ENCODE measurements at places on chromosomes 1 and 21. TPM values are rescaled to one million over a fixed set of nuclear protein-coding genes. Genes with fewer than 3 reads are reported as not detected.
A peak's percentile ranks its signal among the peaks of the same experiment; 100 is the strongest.

DNA sequence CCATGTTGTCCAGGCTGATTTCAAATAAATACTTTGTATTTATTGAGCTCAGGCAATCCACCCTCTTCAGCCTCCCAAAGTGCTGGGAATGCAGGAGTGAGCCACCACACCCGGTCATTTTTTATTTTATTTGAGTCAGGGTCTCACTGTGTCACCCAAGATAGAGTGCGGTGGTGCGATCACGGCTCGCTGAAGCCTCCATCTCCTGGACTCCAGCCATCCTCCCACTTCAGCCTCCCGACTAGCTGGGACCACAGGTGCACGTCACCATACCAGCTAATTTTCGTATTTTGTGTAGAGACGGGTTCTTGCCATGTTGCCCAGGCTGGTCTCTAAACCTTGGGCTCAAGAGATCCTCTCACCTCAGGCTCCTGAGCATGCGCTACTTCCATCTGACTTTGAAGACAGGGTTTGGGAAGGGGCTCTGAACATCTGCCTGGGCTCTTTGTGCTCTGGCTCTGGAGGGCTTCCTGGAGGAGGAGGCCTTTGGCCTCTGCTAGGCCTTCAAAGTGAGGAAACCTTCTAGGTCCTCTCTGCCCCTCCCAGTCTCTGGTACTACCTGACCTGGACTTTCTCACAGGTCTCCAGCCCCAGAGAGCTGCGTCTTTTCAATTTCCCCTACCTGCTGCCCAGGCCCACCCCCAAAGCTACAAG is 5.8 kb downstream of the HSPB7 start:
- no peak for DNase-seq

- no peak for DNase-seq
These were observed 167.2 kb downstream of the ADGRL2 start for GRCh38 chr1:81967951-81968350.

DNA sequence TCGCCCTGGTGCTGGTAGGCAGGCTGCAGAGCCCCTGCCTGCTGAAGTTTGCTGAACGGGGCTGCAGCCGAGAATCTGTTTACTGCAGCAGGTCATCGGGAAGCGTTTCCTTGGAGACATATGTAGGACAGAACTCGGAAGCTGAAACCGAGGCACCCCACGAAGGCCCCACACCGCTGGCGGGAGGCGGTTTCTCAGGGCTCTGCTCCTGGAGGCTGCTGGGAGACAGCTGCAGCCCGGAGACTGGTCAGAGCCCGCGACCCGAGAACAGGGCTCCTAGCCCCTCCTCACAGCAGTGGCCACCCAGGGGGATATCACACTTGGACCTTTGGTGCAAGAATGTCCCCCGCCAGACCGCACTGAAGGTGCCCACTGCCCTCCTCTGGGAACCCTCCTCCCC is 12.7 kb upstream of the PLCH2 start:
- DNase-seq = peak; percentile 25

- no peak for DNase-seq
These were observed 43.2 kb upstream of the SLC6A9 start for GRCh38 chr1:44074415-44074814.

- no peak for DNase-seq
These were observed 9.2 kb upstream of the EPHA8 start for GRCh38 chr1:22553991-22554522.

DNA sequence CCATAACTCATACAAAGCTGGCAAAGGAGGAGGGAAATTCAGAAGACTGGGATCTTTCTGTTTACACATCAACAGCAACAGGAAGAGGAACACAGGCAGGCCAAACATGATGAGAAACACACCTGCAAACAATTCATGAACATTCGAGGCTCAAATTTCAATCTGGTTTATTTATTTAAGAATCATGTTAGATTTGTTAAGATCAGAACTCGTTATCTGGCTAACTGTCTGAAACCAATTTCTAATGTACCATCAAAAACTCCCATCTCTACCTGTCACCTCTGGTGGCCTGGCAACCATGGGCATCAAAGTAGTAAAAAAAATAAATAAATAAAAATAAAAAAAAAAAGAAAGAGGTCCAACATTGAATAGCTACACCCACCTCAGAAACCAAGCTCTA is 9.8 kb downstream of the LBR start:
- DNase-seq = no peak

GRCh38 chr1:216640100-216640499 is 83.1 kb downstream of the ESRRG start:
- DNase-seq = no peak

DNA sequence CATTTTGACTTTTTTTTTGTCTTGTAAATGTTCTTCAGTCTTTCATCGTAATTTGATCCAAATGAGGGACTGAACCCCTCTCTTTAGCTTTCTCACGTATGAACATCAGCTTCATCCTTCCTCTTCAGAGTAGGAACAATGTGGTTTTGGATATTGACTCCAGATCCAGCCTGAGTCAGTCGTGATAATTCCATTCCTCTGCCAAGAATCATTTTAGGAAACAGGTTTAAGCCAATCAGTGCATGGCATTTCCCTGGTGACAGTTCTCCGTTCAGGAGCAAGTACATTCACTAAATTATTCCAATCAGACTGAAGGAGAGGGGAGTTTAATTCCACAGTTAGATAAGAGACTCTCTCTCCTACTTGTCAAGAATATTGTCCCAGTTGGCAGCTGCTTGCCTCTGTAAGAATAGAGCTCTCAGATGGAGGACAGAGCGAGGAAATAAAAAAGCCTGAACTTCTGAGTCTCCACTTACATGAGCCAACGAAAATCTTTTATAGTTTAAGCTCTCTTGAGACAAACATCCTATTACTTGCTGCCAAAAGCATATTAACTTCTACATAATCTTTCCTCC is 18.6 kb downstream of the RHOU start:
- DNase-seq = no peak

LPAR3 gene
- total RNA-seq = 0.18 TPM

MAP10 gene
- total RNA-seq = 1.1 TPM

CRYBG2 gene
- total RNA-seq = not detected

LRRIQ3 gene
- 1.8 TPM for total RNA-seq

KCNE2 gene
- total RNA-seq = not detected

SIPA1L2 gene
- 11.9 TPM for total RNA-seq
